AG09309 (cell line): ENCODE measurements at places on chromosomes 12 and 14.
A peak's percentile ranks its signal among the peaks of the same experiment; 100 is the strongest.

DNA sequence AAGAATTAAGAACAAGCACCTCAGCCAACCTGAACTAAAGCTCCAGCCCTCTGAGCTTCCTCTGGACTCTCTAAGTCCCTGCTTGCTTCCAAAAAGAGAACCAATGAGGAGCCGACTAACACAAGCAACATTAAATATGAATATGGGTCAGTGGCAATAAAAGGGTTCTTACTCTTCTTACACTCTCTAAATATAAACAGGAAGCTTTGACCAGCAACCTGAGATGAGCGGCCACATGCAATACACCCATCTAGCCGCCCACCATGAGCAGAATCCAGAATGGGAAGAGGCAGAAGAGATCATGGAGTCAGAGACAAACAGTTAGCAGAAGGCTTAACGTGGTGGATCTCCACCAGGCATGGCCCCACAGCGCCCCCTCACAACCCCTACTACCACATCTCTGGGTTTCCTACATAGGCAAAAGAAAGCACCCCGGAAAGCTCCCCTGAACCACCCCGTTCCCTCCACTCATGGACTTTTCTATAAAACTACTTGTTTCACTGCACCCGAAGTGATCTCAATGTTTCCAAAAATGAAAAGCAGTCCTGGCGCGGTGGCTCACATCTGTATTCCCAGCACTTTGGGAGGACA lies 59.4 kb downstream of the TTC7B start:
- no peak for DNase-seq

DNA sequence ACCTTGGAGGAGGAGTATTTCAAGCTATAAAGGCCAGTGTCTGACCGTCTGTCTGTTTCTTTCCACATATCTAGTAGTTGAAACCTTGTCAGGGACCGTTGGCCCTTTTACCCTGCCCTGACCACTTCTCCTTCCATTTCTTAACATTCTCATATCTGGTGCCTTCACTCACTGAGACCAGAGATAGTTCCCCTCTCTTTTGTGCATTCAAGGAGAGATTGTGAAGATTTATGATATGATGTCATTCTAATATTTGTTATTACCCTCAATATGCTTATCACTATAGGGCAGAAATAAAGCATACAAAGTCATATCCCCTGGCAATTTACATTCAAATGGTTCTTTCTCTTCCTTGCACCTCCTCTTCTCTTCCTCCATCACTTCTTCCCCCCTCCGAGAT lies 83.3 kb downstream of the PLXNC1 start:
- no peak for DNase-seq

GRCh38 chr12:114340231-114340630 lies 65.7 kb downstream of the TBX5 start:
- no peak for DNase-seq

GRCh38 chr12:44227616-44228015 lies 391.7 kb downstream of the TMEM117 start:
- no peak for DNase-seq

DNA sequence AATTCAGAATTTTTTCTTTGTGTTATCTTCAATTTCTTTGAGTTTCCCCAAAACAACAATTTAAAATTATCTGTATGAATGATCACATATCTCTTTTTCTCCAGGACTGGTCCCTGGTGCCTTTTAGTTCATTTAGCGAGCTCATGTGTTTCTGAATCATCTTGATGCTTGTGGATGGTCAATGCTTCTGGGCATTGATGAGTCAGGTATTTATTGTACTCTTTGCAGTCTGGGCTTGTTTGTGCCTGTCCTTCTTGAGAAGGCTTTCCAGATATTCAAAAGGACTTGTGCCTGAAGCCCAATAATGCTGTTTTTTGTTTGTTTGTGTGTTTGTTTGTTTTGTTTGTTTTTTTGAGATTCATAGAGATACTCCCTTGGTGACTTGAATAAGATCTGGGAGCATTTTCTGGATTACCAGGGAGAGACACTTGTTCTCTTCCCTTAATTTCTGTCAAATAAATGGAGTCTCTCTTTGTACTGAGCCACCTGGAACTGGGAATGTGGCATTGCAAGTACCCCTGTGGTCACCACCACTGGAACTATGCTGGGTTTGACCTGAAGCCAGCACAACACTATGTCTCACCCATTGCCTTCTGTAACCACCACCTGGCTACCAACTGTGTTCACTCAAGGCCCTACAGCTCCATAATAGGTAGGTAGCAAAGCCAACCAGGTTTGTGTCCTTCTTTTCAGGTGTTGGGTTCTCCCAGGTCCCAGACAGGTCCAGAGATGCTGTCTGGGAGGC lies 56.3 kb downstream of the SLC6A15 start:
- DNase-seq = no peak

- DNase-seq = no peak
Measured at GRCh38 chr14:58167057-58167456, 15.0 kb upstream of the ARMH4 start.

DNA sequence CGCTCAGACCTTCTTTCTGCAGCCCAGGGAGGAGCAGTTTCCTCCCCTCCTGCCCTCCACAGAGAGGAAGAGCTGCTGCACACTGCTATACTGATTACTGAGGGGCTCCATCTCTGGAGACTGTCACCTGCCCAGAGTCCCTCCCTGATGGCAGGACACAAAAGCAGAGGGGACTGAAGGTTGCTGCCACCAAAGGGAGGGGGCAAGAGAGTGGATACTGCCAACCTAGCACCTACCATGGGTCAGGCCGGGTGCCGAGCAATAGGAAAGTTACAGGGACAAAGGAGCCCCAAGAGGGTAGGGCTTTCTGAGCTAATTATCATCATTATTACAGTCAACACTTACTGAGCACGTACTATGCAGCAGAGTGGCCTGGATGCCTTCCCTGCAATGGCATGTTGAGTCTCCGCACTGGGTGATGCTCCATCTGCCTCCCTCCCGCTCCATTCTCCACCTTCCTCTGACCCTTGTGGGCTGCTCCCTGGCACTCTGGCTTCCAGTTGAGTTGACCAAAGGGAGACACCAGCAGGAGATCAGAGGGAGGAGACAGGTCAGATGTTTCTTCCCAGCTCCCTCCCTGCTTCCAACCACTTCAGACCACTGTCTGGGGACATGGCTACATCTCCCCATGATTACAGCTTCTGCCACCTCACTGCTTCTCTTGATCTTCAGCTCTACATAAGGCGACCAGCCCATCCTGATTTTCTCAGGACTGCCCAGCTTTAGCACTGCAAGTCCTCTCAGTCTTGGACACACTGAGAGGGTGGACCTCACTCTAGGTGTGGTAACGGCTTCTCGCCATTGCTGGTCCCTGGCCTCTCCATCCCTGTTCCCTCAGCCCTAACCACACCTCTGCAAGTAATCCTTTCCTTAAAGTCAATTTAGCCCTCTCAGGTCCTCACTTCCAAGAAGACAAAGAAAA lies 2.6 kb upstream of the KRT79 start:
- no peak for DNase-seq

DNA sequence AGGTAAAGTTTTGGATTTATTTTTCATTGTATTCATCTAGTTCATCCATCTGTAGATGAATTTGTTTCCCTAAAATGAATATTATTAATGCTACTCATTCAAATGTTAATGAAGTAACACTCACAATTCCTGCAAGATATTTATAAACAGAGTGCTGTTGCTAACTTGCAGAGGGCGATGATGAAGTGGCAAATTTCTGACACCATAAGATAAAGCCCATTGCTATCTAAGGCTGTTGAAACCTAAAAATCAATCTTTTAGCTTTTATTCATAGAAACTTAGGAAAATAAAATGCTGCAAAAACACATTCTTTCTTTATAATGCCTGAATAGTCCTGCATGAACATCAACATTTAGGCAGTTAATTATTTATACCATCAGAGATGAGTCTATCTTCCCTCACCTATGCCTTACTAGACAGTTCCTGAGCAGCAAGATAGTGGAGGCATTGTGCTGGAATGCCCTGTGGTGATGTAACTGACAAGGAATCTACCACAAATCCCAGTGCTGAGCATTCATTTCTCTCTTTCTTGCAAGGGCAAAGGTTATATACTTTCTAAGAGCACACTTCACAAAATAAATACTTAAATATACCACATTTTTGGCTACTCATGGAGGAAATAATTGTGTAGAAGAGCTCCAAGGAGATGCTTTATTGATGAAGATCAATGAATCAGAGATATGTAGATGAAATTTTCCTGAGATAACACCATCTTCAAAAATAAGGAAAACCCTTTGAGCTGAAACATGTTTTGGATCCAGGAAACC lies 57.6 kb downstream of the LMNTD1 start:
- peak; percentile 43 for DNase-seq

DNA sequence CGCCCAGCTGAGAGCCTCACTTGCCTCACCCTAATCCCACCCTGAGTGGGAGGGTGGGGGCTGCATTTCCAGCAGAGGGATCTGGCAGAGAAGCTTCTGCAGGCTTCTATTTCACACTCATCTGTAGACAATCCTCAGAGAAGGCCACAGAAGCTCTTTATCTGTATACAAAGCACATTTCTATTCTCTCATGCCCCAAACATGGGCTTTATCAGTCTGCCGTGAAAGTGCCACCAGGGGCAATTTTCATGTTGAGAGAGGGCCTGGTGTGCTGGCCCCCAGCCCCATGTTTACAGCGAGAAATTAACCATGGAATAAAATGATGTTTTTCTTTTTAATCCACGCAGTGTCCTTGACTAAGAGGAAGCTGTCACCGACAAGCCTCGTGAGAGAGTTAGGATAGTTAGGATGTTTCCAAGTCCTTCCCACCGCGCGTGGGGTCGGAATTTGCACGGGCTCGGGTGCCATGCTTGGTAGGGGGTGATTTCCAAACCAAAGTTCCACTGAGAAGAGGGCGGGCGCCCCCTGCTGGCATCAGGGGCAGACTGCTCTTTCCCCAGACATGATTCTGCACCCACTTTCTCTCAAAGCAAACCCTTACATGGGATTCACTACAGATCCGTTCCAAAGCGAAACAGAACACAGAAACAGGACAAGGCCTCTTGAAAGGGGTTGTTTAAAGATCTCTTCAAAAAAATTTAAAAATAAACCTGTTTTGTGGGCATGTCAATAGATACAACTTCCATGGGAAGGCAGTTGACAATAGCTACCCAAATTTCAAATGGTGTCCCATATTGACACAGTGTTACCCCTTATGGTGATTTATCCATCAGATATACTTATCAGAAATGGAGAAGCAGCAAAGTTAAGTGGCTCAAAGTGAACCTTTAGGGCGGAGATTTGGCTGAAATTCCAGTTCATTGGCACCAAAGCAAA lies 19.4 kb downstream of the BDKRB1 start:
- peak; percentile 48 for DNase-seq

GRCh38 chr12:22105542-22105941 lies 59.5 kb downstream of the CMAS start:
- DNase-seq = no peak

DNA sequence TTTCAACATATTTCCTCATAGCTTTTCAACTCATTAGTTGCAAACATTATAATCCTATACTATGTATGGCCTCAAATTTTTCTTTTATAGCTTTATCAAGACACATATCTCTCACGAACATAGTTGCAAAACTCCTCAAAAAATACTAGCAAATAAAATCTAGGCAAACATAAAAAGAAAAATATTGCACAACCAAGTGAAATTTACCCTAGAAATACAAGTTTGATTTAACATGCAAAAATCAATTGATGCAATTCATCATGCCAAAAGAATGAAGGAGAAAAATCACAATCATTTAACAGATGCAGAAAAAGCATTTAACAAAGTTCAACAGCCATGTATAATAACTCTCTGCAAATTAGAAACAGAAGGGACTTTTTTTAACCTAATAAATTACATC lies 33.3 kb upstream of the KCNH5 start:
- no peak for DNase-seq

GRCh38 chr12:55728939-55729818 lies at the start of gene CD63:
Gene CD63 (minus strand): TSS chr12:55729009. CDS start chr12:55728341, 668 bp downstream.
- DNase-seq = peak; percentile 71

DNA sequence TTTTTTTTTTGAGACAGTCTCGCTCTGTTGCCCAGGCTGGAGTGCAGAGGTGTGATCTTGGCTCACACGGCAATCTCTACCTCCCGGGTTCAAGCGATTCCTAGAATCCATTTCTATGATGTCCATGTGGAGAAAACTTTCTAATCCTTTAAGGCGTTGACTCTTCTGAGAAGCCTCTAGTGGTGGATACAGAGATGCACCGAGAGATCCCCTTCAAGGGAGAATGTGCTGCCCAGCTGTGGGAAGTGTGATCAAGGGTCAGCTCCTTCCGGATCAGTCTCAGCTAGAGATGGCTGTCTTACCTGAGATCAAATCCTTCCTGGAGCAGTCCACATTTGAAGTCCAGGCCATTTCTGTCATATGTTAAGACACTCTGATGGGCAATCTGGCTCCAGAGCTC lies 92.7 kb upstream of the HECTD1 start:
- no peak for DNase-seq

DNA sequence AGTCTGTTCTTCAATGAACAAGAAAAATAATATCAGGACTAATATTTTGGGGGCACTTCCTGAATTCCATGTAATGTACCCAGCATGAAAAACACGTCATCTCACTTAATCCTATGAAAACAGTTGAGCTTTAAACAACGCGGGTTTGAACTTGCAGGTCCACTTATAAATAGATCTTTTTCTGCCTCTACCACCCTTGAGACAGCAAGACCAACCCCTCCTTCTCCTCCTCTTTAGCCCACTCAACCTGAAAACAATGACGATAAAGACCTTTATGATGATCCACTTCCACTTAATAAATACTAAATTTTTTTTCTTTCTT lies 203.9 kb upstream of the KRR1 start:
- DNase-seq = no peak

GRCh38 chr14:20295067-20295466 lies 10.7 kb downstream of the TTC5 start:
- no peak for DNase-seq

DNA sequence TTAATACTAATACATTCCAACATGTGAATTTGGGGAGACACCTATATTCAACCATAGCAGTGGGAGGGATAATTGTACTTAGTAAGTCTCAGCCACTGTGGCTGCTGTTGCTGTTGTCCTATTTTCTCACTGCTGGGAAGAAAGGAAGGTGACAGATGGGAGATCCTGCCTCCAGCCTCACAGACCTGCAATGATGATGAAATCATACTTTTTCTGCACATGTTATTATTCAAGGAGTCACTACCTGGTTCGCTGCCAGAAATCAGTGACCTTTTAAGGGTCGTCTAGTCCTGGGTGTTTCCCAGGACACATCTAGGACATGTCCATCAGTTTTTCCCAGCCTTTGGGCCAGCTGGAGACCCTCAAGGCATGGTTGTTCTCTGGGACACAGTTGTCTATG lies 106.2 kb upstream of the RPH3A start:
- no peak for DNase-seq

- no peak for DNase-seq
Measured at GRCh38 chr14:64705381-64706118, 1.3 kb downstream of the PLEKHG3 start.

- DNase-seq = no peak
Measured at GRCh38 chr12:25135531-25136154, 59.3 kb downstream of the DNAI7 start.

- no peak for DNase-seq
Measured at GRCh38 chr12:12141000-12141399, 70.3 kb downstream of the BCL2L14 start.

DNA sequence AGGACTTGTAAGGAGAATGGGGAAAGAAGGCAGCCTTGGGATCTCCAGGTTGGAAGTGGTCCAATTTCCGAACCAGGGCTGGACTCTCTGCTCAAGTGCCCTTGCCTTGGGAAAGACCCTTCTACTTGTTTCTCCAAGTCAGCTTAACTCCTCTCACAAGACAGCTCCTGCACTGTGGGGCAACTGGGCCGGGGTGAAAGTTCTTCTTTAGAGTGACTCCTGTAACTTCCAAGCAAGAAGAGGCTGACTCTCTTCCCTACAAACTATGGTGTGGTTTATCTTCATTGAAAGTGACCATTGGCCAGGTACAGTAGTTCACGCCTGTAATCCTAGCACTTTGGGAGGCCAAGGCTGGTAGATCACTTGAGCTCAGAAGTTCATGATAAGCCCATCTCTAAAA lies 13.7 kb downstream of the KRT1 start:
- DNase-seq = no peak
